Activated naive CD8-positive, alpha-beta T cell treated with anti-CD3 and anti-CD28 coated beads, Interleukin-2, amount 10 ng/mL, durations not matched to agents 7 days and 5 days (primary cell): ENCODE measurements at places on chromosomes 11 and 22. TPM values are rescaled to one million over a fixed set of nuclear protein-coding genes. Genes with fewer than 3 reads are reported as not detected.

DNA sequence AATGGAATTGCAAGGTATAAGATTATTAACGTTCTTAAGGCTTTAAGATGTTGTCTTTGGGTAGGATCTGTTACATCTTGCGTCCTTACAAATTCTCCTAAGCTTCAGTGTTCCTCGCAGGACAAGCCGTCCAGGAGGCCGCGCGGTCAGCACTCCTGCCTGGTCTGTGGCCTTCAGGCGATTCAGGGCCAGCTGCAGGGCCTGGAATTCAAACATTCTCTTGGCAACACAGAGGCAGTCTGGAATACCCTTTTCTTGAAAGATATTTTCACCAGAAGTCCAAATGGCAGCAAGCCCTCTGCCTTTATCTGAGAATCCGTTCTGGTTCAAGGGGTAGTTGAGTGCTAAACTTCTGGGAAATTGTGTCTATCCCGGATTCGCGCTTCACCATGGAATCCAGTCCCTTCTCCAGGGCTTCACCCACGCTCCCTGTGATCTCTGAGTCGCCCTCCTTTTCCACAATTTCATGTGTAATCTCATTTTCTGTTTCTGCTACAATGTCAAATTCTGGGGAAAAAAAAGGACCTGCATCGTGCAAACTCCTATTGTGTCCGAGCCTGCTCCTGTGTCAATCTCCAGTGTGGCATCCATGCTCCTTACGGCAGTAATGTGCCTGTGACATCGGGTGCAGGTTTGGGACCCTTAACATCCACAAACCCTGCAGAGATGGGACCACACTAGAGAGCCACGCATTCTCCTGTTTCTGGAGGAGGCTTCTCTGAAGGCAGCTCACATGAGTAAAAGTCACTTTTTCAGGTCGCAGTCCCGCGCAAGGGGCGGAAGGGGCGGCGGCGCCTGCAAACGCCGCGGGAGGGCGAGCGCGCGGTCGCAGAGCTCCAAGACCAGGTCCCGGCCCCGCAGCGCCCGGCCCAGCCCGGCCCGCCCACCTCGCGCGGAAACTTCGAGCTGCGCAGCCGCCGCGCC is 25.4 kb upstream of the SORL1 start:
- peak overlapping the region; percentile 58 for H3K4me3 ChIP-seq
- no peaks in the 10 kb centered on the region for H3K27me3 ChIP-seq
- peak overlapping the region; percentile 8 for H3K27ac ChIP-seq
- H3K4me1 ChIP-seq = peaks cover 14% of the 10 kb centered on the region
- peak; percentile 69 for DNase-seq

DNA sequence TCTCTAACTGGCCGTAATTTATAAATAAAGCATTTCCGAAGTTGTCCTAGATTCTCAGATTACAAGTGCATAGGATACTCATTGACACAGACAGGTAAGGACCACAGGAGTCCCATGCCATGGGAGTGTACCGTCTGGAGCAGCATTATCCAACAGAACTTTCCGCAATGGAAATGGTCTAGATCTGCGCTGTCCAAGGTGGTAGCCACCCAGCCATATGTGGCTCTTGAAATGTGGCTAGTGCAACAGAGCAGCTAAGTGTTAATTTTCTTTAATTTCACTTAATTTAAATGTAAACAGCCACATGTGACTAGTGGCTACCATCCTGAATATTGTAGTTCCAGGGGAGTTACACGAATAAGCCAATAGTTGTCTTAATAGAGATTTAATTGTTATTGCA is 71.3 kb downstream of the GALNT18 start:
- no peak overlapping the region for H3K4me3 ChIP-seq
- H3K4me1 ChIP-seq = no peaks in the 10 kb centered on the region
- H3K27ac ChIP-seq = no peak overlapping the region
- no peaks in the 10 kb centered on the region for H3K36me3 ChIP-seq

- no peaks in the 10 kb centered on the region for H3K36me3 ChIP-seq
- no peak overlapping the region for H3K4me3 ChIP-seq
- DNase-seq = no peak
- no peak overlapping the region for H3K27ac ChIP-seq
Measured at GRCh38 chr11:131838016-131838415, 467.6 kb downstream of the NTM start.

ENDOD1 gene
- total RNA-seq = 23.8 TPM

MMP1 gene
- not detected for total RNA-seq

SBF1 gene
- 221 TPM for total RNA-seq

- H3K4me3 ChIP-seq = no peak overlapping the region
- H3K36me3 ChIP-seq = no peaks in the 10 kb centered on the region
- H3K4me1 ChIP-seq = no peaks in the 10 kb centered on the region
- no peaks in the 10 kb centered on the region for H3K27me3 ChIP-seq
Measured at GRCh38 chr11:1229471-1230120, 6.7 kb downstream of the MUC5B start.
